Epithelial cell of umbilical artery (primary cell): ENCODE measurements at places on chromosomes 13 and 19. TPM values are rescaled to one million over a fixed set of nuclear protein-coding genes. Genes with fewer than 3 reads are reported as not detected.

Gene TSHZ3
- total RNA-seq, result 1.9 and 2.3 TPM in 2 replicates

Gene ATXN8OS
- not detected in 2 replicates for total RNA-seq

Gene SLC27A5
- 5.3 and 5.5 TPM in 2 replicates for total RNA-seq

Gene C19orf67
- total RNA-seq, result not detected in 2 replicates

Gene MTUS2
- total RNA-seq, result under 0.01 TPM in 1 of 2 replicates, not detected in the other

Gene LACC1
- 7.6 and 7.8 TPM in 2 replicates for total RNA-seq

Gene FGF21
- total RNA-seq, result not detected in 2 replicates

Gene DIAPH3
- 11.4 and 12.0 TPM in 2 replicates for total RNA-seq

Gene RHPN2
- 2.1 and 2.3 TPM in 2 replicates for total RNA-seq

Gene APOC1
- 0.91 and 4.5 TPM in 2 replicates for total RNA-seq

Gene CGB5
- total RNA-seq, result 0.65 TPM in 1 of 2 replicates, not detected in the other

Gene UGGT2
- total RNA-seq, result 32.5 and 43.9 TPM in 2 replicates

Gene THSD1
- 34.4 and 54.3 TPM in 2 replicates for total RNA-seq

Gene TYROBP
- total RNA-seq, result not detected in 2 replicates
